ENCODE measurements at places on chromosomes 2 and 18.
A peak's percentile ranks its signal among the peaks of the same experiment; 100 is the strongest.

- no peak for DNase-seq
These were observed 77.0 kb upstream of the PID1 start for GRCh38 chr2:229348128-229348527.

DNA sequence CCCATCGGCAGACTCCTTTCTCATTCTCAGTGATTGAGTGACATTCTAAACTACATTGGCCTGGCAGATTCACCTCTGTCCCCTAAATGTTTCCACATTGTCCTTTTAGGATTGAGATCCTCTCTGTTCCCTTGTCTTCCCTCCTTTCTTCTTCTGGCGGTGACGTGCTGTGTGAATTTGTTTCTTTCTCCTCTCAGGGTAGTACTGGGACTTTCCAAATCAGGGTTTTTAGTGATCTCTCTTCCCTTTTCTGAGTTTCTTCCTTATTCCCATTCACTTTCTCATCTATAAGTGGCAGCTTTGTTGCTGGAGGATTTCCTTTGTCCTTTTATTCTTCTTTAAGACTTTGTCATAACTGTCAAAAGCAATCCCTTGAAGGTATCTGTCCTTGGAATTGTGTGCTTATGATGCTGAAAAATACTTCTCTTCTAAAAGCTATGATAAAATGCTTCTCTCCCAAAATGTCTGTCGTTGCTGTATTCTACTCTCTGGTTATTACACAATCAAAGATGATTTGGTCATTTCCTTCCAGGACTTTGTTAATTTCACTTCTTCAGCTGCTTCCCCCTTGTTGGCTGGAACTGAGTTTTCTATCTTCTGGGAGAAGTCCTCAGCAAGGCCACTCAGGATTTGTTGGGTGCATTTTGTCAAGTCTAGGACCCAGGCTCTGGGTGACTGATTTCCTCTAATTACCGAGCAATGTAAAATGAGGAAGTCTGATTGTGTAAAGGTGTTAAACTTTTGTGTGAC, 4.9 kb upstream of the IL1B start:
- DNase-seq, result no peak

GRCh38 chr18:68847219-68847837, 49.4 kb downstream of the CCDC102B start:
- DNase-seq, result peak; percentile 48

DNA sequence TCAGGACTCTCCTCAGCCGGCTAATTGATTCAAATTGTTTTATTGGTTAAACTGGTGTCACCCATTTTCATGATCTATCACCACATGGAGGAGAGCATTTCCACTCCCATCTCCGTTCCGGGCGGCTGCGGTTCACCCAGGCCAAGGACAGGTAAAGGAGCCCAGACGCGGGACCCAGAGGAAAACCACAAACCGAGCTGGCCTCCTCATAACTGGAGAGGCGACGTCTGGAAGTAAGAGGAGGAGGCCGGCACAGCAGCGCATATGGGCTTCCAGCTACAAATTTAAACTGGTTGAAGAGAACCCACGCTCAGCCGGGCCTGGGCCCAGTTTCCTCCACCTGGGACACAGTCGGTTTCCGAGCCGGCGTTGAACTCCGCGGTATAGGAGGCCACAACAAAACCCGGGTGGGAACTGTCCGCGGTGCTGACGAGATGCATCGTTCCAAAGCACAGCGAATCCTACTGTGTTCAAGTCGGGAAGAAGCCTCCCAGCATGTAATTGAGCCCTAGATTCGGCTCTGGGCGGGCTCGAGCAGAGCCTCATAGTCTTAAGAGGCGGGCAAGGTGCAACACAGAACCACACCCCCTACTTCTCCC, 3.0 kb upstream of the SKOR2 start:
- no peak for DNase-seq

DNA sequence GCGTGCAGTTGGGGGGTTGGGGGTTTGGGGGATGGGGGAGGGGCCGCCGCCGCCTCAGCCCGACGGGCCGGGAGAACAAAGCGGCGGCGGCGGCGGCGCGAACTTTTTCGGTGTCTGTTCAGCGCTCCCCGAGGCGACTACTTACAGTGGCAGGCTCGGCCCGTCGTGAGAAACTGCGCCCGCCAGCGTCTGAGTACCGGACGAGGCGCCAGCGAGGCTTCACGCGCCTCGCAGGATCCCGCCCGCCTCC, 172 bp downstream of the PRKD3 start:
- no peak for DNase-seq

- no peak for DNase-seq
These were observed 31.7 kb downstream of the ACMSD start for GRCh38 chr2:134869946-134870736.

GRCh38 chr2:197760293-197760657, 24.8 kb downstream of the BOLL start:
- no peak for DNase-seq

DNA sequence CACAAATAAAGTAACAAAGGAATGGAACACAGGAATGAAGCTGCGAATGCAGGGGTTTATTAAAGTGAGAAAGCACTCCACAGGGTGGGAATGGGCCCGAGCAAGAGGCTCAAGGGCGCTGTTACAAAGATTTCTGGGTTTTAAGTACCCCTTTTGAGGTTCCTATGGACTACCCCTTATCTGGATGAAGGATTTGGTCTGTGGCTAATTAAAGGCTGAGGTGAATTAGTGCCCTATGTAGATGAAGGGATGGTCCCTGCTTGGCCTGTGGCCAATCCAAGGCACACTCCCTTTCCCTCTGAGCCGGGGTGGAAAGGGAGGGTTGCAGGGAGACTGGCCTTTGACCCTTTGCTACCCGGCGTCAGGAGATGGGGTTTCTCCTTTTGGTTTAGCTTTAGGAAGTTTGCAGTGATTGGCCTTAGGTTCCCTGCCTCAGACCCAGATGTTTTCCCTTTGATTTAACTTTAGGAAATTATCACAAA, 47.5 kb upstream of the CNGA3 start:
- no peak for DNase-seq

DNA sequence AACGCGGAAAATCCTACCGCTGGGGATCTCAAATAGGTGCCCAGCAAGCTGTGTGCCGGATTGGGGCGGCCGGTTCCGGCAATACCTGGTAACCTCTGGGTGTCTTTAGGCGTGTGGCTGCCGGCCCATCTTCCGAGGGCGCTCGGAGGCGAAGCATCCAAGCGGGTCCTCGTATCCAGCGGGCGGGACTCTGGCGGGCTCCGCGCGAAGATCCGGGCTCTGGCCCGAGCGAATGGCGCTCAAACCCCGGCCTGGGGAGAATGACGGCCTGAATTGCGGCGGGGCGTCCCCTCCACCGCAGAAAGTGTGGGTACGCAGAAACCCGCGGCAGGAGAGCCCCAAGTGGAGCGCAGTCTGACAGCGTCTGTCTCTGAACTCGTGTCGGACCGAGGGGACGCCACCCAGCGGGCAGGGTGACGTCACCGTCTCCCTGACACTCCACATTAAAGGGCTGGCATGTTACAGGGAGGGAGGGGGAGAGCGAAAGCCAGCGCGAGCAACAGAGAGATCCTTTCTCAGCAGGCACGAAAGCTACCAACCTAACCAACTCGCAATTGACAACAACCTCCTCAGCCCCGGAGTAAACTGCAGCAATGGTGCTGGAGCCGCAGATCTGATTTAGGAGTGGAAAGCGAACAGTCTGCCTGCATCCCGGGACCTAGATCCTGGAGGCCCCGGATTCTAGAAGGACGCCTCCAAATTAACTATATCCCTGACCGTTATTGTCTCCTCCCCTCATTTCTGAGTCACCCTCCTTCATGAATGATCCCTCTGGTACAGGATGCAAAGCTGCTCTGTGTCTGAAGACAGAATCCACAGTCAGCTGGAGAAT, at the start of gene SKOR2:
Gene SKOR2 (minus strand): TSS at position 372 of the 832 bp plus-strand sequence. CDS start 2,477 bp downstream, outside the sequence.
- DNase-seq, result no peak

DNA sequence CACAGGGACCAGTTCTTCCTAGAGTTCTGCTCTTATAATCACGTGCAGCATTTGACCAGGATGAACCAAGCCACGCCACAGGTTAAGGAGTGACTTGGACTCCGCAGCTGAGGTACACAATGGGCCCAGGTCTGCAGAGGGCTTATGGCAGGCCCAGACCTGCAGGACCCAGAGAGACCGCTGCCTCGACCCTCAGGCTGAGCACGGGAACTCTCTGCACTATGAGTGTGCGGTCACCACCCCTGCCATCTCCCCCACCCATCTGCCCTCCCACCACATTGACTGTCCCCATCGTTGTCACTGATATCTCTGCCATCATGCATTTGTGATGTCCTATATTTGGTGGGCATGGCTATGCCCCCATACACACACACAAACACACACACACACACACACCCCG, 45.7 kb upstream of the HPCAL1 start:
- DNase-seq, result no peak

GRCh38 chr18:2971741-2972552, 41.0 kb downstream of the LPIN2 start:
- DNase-seq, result no peak

DNA sequence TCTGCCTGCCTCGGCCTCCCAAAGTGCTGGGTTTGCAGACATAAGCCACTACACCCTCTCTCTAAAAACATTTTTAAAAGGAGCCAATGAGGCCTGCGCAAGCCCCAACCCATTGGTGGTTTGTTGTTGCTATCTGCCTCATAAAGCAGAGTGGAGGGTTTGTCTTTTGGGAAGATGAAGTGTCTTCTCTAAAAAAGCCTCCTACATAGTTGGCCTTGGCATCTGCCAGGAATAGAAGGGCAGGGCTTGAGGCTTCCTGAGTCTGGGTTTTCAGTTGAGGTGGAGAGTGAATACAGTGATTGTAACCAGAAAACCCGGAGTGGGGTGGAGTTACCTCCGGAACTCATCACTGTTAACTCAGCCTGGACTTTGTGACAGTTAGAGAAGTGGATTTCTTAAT, 5.9 kb upstream of the STARD7 start:
- DNase-seq, result no peak

- DNase-seq, result no peak
These were observed 39.4 kb downstream of the CSRNP3 start for GRCh38 chr2:165508927-165509326.

- peak; percentile 5 for DNase-seq
These were observed 56.8 kb downstream of the SH3BP4 start for GRCh38 chr2:235008584-235009044.

- no peak for DNase-seq
These were observed 552.4 kb upstream of the TNP1 start for GRCh38 chr2:217412277-217412676.

DNA sequence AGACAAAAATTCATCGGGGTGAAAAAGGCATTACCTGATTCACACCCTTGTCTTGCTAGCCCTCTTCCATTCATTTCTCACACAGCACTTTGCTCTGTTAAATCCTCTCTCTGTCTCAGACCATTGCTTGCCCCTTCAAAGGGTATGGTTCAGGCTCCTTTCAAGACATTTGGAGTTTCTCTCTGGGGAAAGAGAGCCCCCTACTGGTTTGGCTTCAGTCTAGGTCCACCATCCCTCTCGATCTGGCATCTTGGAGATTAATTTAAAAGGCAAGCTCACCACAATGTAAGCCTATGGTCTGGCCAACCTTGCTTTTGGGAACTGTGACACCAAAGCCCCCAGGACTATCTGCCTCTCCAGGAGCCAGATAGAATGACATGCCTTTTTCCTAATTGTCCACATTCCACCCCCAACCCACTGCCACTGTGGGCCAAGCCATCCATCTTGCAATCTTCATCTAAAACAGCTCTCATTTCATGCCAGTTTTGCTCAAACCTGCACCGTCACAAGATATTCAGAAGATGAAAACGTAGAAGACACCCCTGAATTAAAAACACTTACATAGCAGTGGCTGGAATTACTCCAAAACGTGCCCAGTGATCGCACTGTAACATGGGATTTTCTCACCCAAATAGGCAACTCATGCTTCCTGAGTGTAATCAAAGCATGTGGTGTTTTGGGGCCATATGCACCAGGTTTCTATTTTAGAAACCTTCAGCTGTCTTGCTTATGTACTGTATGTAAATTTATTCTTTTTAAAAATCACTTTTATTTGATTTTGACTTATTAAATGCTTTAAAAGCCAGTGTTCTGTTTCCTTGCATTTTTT, 93.9 kb downstream of the FARSB start:
- DNase-seq, result peak; percentile 57

- DNase-seq, result no peak
These were observed 13.2 kb upstream of the FHOD3 start for GRCh38 chr18:36284268-36284667.

DNA sequence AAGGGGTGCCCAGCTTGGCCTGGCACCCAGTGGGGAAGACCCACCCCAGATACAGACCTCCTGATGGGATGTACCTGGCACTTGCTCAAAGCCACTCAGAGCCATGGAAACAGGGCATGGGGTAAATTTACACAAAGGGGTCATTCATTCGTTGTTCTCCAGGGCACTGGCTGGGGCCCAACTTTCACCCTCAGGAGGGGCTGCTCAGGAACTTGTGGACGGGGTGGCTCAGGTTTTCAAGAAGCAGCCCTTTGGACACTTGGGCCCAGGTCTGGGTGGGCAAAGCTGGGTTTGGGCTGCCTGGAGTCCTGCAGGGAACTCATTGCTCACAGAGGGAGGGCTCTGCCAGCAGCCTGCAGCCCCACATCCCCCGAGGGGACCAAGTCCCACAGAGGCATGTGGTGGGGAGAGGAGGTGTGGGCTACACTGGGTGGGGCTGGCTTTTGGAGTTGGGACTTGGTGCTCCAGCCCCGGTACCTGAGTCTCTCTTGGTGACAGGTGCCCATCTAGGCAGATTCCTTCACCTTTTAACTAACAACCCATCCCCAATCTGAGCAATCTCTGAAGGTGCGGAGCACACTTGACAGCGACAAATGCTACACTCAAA, 172.3 kb downstream of the CELF4 start:
- peak; percentile 24 for DNase-seq

DNA sequence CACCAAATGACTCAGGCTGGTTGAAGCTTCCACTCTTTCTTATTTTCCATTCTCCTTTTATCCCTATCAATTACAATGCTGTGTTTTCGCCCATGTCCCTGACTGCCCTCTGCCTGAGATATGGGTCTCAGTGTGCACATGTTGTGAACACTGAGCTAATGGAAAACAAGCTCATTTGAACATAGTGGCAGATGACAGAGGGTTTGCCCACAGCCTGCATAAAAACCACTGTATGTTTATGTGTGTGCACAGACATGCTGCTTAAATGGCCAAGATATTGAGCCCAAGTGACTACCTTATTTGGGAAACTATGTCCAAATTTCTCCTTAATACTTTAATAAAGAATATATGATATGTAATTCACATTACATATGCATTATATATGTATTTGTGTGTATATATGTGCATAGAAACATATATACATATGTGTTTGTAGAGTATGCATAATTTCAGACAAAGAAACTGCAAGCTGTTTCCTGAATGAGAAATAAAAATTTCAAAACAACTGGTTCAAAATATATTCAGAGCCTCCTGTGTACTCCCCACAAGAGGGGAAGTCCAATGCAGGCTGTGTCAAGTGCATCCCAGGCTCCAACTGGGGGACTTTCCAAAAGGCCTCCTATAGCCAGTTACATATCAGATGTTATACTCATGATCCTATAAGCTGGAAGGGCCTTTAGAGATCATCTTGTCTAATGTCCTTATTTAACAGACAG, 92.7 kb upstream of the CD302 start:
- no peak for DNase-seq

DNA sequence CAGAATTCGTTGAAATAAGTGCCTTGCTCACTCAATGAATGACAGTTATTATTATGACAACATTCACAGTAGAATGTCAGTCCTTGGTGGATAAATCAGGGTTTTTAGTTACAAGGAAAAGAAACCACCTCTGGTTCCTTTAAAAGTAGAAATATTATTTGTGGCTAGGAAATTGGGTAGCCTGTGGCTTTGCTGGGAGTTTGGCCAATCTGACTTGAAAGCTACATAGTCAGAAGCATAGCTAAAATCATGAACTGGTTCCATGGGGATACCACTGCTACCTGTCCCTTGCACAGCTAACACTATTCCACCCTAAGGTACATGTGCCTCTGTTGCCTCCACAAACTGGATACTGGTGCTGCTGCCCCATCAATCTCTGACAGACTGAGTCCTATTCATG, 12.8 kb upstream of the SMCHD1 start:
- no peak for DNase-seq
